ENCODE measurements at places on chromosomes 13 and 19. TPM values are rescaled to one million over a fixed set of nuclear protein-coding genes. Genes with fewer than 3 reads are reported as not detected.

DNA sequence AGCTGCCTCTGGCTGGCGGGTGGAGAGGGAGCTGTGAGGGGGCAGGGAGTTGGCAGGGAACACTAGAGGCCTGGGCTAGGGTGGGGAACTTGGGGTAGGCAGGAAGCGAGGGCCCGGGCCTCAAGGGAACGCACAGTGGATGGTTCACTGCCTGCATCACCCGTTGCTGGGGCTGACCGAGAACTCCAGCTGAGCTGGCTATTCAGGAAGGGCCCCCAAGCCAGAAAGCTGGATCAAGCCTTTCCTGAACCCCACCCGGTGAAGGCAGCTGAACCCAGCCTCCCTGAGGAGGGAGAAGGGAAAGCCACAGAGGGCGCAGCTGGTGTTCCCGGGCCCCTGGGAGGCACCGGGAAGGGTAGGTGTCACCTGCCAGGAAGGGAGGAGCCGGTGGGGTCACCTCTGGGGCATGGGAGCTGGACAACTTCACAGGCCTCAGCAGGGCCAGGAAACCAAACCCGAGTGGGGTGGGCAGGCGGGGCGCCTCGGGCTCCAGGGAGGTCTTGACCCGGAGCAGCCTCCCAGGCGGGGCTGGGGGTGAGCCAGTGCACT, 13.9 kb downstream of the PALM start:
- H3K27me3 ChIP-seq = no peaks in the 10 kb centered on the region
- no peak overlapping the region for H3K4me3 ChIP-seq

GRCh38 chr19:6362027-6362350, 658 bp downstream of the CLPP start:
- H3K4me1 ChIP-seq = no peaks in the 10 kb centered on the region
- peaks cover 21% of the 10 kb centered on the region for H3K36me3 ChIP-seq
- DNase-seq = no peak
- no peak overlapping the region for H3K27ac ChIP-seq

DNA sequence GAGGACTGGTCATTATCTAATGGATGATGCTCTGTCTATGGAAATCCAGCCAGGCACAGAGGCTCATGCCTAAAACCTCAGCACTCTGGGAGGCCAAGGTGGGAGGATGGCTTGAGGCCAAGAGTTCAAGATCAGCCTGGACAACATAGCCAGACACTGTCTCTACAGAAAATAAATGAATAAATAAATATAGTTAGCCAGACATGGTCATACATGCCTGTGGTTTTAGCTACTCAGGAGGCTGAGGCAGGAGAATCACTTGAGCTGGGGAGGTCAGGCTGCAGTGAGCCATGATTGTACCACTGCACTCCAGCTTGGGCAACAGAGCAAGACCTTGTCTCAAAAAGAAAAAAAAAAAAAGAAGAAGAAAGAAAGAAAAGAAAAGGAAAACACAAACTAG, 234.7 kb downstream of the TSHZ3 start:
- no peaks in the 10 kb centered on the region for H3K27me3 ChIP-seq
- no peak for DNase-seq
- H3K4me1 ChIP-seq = no peaks in the 10 kb centered on the region
- no peak overlapping the region for H3K4me3 ChIP-seq

- peak; percentile 67 for DNase-seq
- peaks cover 61% of the 10 kb centered on the region for H3K27me3 ChIP-seq
- H3K4me1 ChIP-seq = peaks cover 2% of the 10 kb centered on the region
- no peak overlapping the region for H3K27ac ChIP-seq
- H3K36me3 ChIP-seq = no peaks in the 10 kb centered on the region
- peak overlapping the region; percentile 64 for H3K4me3 ChIP-seq
Measured at GRCh38 chr13:35475212-35475959, 1.1 kb downstream of the MAB21L1 start.

DNA sequence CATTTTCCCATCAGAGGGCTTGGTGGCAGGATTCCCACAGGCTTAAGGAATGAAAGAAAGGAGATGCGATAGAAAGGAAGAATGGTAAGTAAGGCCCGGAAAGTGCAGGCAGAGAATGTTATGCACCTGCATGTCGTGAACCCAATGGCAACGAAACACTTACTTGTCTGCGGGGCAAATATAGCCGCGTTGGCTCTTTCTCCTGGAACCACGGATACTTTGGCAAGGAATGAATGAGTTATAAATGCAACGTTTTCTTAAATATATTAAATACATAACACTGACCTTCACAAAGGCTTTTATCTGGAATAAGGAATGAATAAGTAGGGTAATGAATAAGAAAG, 192.1 kb downstream of the KATNAL1 start:
- peak overlapping the region; percentile 74 for H3K4me3 ChIP-seq
- H3K27ac ChIP-seq = no peak overlapping the region
- H3K27me3 ChIP-seq = no peaks in the 10 kb centered on the region
- H3K36me3 ChIP-seq = peaks cover 8% of the 10 kb centered on the region

GRCh38 chr19:16824658-16825311, 4.4 kb upstream of the SIN3B start:
- H3K36me3 ChIP-seq = no peaks in the 10 kb centered on the region
- H3K4me1 ChIP-seq = 0 out of 2 replicates have a peak, but pooled peaks cover 3% of the 10 kb centered on the region
- peak overlapping the region; percentile 41 for H3K27ac ChIP-seq
- H3K4me3 ChIP-seq = peak overlapping the region; percentile 74
- DNase-seq = no peak

DNA sequence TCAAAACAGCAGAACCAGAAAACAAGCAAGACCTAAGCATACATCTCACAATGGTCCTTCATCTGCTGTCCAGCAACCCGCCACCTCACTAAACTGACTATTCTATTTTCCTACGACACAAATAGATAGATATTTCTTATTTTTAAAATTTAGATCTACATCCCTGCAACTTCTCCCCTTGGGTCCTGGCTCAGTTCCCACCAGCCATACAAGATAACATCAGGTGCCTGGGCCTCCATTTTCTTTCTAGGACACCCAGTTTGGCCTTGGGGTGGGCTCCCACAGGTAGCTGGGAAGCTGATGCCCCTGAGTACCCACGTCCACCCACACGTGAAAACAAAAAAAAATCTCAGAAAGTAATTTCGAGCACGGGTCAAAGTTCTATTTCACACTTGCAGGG, 47.6 kb downstream of the TGDS start:
- H3K4me1 ChIP-seq = peaks cover 4% of the 10 kb centered on the region
- H3K27ac ChIP-seq = peak overlapping the region; percentile 56
- H3K4me3 ChIP-seq = peak overlapping the region; percentile 87
- DNase-seq = no peak

- H3K4me1 ChIP-seq = no peaks in the 10 kb centered on the region
- no peaks in the 10 kb centered on the region for H3K27me3 ChIP-seq
- H3K27ac ChIP-seq = no peak overlapping the region
- no peaks in the 10 kb centered on the region for H3K36me3 ChIP-seq
- no peak for DNase-seq
Measured at GRCh38 chr13:108220041-108220440, 1.8 kb downstream of the ABHD13 start.

- no peak for DNase-seq
- H3K27ac ChIP-seq = no peak overlapping the region
- no peaks in the 10 kb centered on the region for H3K4me1 ChIP-seq
- H3K4me3 ChIP-seq = no peak overlapping the region
Measured at GRCh38 chr13:40023595-40024203, 368.2 kb downstream of the COG6 start.

- peaks cover 47% of the 10 kb centered on the region for H3K36me3 ChIP-seq
- no peaks in the 10 kb centered on the region for H3K4me1 ChIP-seq
- H3K27me3 ChIP-seq = no peaks in the 10 kb centered on the region
Measured at GRCh38 chr13:111249637-111250360, 70.6 kb upstream of the TEX29 start.

Gene LAIR1
- total RNA-seq = not detected

Gene ERICH6B
- total RNA-seq = not detected

Gene FBN3
- total RNA-seq = 31.0 TPM

Gene IZUMO2
- 0.81 TPM for total RNA-seq

Gene MAP3K10
- total RNA-seq = 19.0 TPM

Gene FUT2
- 11.4 TPM for total RNA-seq

Gene WDR88
- total RNA-seq = not detected

Data from H9 (cell line).